NCI-H524 (cell line): ENCODE measurements at places on chromosomes 11 and 22.

GRCh38 chr22:41557401-41558240 is 3.2 kb upstream of the CSDC2 start:
- DNase-seq: peak; percentile 79

DNA sequence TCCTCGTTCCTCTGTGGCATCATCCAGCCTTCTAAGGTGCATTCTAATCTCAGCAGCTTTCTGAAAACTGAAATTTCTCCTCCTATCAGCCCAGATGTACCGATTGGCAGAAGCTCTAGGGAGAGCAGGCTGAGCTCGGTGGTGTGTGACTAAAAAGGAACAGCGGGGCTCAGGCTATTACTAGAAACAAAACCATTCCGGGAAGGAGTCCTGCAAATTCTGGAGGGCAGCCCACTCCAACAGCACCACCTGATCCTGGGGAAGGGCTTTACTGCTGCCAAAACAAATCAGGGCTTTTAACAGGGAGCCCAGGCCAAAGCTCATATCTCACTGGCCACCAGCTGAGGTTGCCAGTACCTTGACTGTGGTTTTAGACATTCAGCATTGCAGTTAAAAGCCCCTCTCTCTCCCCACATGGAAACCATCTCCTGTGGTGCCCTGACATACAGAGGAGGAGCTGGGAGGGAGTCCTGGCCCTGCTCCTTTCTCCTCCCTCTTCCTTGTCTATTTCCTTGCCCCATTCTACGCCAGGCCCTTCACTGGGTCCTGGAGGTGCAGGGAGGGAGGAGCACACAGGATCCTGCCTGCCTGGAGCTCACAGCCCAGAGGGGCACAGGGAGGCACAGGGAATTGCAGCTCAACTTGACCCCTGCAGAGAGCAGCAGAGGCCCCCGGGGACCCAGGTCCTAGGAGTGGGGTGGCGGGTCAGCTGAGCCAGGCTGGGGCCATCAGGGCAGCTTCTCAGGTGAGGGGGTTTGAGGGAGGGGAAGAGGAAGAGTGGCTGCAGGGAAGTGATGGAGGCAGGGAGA is 889 bp downstream of the PLAAT4 start:
- no peak for DNase-seq

- no peak for DNase-seq
These were observed 79.0 kb downstream of the FDX1 start for GRCh38 chr11:110508786-110509185.

GRCh38 chr11:64601605-64602465 is 10.8 kb downstream of the SLC22A12 start:
- DNase-seq: no peak
